ENCODE measurements at places on chromosomes 11 and 22. TPM values are rescaled to one million over a fixed set of nuclear protein-coding genes. Genes with fewer than 3 reads are reported as not detected.
A peak's percentile ranks its signal among the peaks of the same experiment; 100 is the strongest.

GRCh38 chr11:9160166-9160565, 68.8 kb upstream of the SCUBE2 start:
- no peak for DNase-seq

DNA sequence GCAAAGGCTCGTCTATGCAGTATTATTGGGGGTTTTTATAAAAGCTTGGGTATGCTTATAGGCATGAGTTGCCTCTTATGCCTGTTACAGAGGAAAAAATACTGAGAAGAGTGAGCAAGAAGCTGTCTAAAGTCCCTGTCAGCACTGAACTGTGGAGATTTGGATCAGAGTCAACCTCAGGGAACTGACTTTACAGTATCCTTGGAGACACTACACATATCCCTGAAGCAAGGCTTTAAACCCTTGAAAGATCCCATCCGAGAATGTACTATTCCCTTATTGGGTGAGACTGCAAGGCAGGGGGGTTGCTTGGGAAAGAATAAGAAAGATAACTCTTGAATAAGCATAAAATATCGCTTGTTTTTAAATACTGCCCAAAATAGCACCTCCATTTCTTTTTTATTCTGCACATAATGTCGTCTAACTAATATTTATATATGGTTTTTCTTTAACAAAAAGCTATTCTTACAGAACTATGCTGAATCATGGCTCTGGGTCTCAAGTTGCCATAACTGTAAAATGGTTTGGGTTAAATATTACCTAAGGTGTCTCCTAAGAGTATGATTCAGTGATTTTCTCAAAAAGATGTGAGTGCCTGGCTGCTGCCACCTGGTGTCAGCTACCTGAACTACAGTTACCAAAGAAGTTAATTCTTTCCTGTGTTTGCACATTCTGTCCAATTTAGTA, 1062.8 kb downstream of the DLG2 start:
- no peak for DNase-seq

DTX4 gene
- 51.7 TPM for total RNA-seq

DNA sequence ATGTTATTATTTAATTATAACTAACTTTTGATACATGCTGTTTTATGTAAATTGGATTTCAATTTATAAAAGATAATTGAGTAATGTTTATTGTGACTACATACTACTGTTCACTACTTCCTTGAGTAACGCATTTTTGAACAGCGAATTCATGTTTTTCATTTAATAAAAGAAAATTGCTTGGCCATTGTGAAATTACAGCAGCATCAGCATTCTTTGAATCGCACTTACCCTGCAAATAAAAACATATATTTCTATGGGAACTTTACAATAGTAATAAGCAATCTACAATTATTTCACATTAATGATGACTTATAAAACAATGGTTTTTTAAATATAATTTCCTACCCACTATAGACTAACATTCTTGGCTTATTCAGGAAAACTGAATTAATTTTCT, 20.3 kb downstream of the OR5J2 start:
- DNase-seq: no peak

DNA sequence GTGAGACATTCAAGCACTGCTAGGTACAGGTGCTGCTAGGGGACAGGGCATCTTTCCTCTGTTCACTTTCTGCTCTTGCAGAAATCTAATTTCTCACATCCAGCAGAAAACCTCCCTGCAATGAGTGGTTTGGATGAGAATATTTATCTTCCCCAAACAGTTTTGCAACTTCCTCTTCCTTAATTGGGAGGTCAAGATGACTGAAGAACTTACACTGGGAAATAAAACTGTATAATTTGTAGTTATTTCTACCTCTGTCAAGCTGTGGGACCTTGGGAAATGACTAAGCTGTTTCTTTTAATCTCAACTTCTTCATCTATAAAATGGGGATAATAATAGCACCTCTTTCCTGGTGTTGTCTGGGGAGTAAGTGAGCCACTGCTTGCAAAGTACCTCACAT, 69.8 kb downstream of the PRR5L start:
- DNase-seq: no peak

DNA sequence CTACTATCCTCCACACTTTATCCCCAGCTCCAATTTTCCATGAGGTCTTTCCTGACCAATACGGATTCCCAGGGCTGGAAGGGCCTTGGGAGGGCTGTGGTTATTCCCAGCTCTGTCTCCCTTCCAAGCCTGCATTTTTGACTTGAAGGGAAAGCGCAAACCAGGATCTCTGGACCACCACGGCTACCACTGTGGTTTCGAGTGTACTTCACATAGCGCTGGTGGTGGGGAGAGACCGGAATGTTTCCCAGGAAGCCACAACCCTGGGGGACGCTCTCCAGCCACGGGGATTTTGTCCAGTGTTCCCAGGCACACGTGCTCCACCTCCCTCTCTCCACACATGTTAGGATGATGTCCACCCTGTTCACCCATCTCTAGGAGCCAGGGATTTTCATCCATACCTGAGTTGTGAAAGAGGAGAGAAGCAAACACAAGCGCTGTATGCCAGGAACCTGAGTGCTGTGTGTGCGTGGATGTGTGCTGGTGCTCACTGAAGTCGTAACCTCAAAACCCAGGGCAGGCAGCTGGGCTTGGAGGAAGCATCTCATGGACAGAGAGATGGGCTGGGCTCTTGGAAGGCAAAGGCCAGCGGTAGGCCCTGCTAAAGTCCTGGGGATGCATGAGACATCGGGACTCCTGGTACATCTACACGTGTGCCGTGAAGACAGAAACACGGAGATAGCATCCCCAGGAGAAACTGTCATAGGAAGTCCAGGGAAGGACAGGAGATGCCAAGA, 1.3 kb upstream of the NPTXR start:
- no peak for DNase-seq

DNA sequence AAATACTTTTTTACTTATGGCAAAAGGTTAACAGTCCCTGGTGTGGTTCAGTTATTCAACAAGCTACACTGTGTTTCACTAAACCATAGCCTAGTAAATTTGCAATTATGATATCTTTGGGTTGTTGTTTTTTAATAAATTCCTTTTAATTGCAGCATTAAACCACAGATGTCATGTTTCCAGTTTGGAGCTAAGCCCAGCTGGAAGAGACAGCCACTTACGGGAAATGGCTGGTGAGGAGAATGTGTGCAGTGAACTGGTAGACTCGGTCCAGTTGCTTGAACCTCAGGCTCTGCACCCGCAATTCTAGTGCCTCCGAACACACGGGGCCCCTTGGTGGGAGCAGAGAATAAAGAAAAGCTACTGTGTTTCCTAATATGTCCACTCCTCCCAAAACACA, 70.8 kb downstream of the WNT11 start:
- DNase-seq: no peak

DNA sequence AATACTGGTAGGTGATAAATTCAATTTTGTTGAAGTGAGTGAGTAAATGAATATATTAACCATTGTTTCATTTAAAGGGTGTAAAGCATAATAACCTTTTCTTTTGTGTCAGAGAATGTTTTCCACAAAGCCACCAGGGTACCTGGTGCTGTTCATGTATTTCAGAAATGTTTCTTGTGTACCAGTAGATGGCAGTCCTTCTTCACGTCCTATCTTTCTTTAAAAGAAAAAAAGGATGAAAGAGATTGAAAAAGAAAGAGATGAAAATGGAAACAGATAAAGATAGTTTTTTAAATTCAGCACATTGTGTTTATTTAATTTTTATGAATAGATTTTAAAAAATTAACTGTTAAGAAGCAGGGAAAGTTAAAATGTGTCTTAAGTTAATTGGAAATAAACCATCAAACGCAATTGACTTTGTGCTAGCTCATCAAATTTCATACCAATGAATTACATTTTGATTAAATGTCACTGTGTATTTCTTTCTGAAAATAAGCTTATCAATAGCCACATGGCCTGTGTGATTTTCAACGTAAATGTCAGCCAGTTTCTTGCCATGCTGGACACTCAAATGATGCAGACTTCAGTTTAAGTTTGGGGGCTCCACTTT, 65.5 kb upstream of the CHORDC1 start:
- no peak for DNase-seq

GRCh38 chr11:10602366-10602765, 33.9 kb upstream of the LYVE1 start:
- DNase-seq: no peak

SEPTIN5 gene
- 9.3 TPM for total RNA-seq

DNA sequence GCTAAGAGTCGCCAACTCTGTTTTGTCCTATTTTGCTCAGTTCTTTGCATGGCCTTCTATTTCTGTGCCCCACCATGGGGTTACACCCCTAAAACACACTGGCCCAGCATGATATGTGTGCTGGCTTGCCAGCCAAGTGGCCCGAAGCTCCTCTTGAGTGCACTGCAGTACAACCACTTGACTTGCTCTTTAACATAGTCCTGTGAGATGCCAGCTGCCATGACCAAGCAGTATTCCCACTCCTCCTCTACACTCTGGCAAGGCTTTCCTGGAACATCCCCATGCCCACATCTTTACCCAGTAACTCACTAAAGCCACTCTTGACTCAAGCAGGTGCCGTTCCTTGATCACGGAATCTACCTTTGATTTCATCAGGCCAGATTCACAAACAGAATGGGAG, 102.9 kb upstream of the GAL start:
- DNase-seq: peak; percentile 64

DNA sequence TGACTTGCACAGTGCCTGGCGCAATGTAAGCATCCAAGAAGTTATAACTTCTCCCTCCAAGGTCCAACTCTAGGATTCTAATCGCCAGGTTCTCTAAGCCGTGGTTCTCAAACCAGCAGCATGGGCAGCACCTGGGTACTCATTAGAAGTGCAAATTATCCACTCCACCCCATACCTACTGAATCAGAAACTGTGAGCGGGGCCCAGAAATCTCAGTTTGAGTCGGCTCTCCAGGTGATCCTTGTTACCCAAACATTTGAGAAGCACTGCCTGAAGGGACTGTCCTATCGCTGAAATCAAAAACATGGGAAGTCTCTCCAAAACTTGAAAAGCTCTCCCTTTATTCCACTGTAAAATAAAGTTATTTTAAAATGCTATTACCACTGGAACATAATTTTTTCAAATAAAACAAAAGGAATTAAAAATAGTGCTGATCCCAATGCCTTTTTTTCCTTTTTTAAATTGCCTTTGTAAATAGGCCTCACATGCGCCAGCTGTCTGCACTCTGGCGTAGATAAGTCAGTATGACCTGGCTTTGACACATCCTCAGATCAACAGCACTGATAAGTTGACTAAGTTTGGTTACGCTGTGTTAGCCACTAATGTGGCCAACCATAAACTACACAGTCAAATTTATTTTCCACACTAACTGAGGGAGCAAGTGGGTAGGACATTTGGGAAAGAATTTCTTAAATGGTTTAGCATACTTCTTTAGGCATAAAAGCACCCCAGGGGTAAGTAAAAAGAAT, 8.4 kb upstream of the CTR9 start:
- DNase-seq: no peak

PGA5 gene
- total RNA-seq: 0.32 TPM

CBLIF gene
- not detected for total RNA-seq

DNA sequence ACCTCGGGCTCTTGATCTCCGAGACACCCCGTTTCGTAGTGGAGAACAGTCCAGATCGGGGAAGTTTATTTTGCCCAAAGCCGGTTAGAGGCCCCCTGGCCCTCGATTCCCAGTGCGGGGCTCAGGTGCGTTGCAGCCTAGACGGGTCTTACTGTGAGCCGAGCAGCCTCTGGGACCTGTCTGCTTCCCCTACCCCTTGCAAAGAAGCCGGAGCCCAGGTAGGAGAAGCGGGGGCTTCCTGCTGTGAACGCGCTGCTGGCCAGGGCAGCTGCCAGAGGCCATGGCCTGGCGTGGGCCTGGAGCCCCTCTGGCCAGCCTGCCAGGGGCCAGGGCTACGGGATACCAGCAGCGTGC, 621 bp downstream of the TSPO start:
- DNase-seq: no peak

CCDC179 gene
- total RNA-seq: not detected

DNA sequence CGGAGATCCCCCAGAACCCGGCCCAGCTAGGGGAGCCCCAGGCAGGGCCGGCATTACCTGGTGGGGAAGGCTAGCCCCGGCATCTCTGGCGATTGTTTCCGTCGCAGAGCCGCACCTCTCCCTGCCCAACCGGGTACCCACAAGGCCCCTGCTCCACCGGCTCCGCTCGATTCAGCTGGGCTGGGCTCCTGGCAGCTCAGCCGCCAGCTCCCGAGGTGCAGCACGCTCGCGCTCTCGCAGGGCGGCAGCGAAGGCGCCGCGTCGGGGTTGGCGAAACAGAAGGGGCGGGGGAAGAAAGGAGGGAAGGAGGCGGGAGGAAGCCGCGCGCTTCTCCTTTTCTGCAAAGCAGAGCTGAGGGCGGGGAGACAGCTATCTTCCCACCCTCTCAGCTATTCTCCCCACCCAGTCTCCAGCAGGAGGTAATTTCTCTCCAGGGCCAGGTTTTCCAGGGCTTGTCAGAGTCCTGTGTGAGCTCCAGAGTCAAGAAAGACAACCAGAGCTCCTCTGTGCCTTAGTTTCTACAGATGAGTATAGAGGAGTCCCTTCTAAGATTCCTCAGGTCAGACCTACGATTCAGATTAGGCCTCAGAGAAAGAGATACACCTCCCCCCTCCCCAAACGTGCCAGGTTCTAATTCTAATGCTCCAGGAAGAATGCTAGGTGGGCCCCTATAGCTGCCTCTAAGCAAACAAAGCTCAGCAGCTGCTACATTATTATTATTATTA, 62.0 kb downstream of the PAK1 start:
- DNase-seq: peak; percentile 93

DNA sequence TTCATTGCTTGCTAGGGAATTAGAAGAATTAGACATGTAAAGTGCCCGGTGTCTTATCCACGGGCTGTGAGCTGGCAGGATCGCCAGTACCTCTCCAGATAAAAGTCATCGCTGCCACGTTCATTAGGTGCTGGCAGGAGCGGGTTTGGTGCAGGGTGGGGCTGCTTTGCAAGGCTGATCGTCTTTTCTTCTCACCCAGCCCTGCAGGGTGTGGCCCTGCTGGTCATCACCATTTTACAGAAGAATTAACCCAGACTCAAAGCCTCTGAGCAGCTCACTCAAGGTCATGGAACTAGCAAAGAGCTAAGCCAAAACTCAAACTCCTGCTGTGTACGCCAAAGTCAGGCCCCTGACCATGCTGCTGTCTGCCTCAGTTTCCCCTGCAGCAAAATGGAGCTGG, 6.1 kb upstream of the FGF4 start:
- DNase-seq: no peak

DNA sequence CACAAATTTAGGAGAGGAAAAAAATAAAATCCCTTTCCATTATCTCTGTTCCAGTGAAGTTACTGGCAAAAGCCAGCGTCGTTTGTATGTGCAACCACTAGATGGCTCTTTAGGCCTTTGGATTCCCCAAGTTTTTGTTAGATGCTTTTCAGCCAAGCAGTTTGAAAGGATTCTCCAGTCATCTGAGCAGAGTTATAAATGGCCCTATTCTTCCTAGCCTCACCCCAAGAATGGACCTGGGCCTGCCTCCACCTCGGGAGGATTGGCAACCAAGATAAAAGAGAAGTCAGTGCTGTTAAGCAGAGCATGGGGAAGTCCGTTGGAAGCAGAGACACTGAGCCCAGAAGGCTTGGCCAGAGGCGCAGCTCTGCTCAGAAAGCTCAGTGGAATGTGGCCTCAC, 15.4 kb downstream of the FAM181B start:
- no peak for DNase-seq

GRCh38 chr11:64081745-64082442, 46.2 kb downstream of the FLRT1 start:
- DNase-seq: no peak

GRCh38 chr11:121270001-121270678, 22.4 kb upstream of the SC5D start:
- DNase-seq: no peak

DNAJB7 gene
- total RNA-seq: not detected

GRCh38 chr11:59953463-59954218, 10.2 kb upstream of the OOSP4A start:
- DNase-seq: no peak

CD6 gene
- total RNA-seq: 6.1 TPM

NAALADL1 gene
- total RNA-seq: 12.2 TPM

Data from lower lobe of right lung (tissue), 2 donors.